EH (cell line): ENCODE measurements at places on chromosomes 5 and 9.
A peak's percentile ranks its signal among the peaks of the same experiment; 100 is the strongest.

DNA sequence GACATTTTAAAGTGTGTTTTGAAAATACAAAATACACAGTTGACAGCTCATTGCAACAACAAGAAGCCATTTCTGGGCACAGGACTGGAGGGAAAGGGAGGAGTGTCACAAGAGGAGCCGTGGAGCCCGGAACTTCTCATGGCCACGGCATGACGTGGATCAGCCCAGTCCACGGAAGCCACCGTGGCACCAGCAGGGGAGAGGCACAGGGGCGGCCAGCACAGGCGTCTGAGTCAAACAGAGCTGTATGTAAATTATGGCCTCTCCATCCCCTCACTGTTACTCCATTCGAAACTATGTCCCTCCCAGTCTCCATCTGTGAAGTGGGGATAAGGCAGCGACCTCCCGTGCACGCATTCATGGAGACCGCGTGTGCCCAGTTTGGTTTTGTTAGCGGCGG is 165.6 kb upstream of the IRX2 start:
- DNase-seq, result no peak

DNA sequence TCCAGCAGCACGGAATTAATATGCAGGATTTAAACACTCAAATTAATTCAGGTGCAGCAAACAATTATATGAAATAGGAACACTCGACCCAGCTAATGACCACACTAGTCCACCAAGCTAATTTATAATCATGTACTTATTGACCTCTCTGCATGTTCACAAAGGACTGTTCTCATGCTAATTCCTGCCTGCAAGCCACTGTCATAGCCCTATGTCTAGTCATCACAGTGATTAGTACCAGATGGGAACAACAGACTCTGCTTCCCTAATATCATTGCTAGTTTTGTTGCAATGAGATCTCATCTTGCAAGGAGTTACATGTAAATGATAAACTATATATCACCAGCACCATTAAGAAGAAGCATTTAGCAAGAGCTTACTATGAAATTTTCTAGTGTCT is 553.0 kb upstream of the GRAMD2B start:
- peak; percentile 6 for DNase-seq

DNA sequence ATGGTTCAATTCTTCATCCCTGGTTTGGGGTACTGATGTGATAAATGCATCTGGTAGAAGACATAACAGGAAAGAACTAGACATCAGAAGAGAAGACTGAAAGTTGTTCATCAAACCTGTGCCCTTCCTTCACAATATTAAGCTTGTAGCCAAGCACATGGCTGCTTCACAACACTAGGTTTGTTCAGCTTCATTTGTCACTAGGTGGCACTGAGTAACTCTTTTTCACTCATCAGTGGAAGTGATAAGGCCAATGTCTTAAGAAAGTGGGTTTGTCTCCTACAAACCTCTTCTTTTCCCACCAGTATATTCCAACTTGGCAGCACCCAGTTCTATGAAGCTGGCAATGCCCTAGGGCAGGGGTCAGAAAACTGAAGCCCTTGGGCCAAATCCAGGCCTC is 26.9 kb downstream of the ZNF484 start:
- DNase-seq, result no peak

DNA sequence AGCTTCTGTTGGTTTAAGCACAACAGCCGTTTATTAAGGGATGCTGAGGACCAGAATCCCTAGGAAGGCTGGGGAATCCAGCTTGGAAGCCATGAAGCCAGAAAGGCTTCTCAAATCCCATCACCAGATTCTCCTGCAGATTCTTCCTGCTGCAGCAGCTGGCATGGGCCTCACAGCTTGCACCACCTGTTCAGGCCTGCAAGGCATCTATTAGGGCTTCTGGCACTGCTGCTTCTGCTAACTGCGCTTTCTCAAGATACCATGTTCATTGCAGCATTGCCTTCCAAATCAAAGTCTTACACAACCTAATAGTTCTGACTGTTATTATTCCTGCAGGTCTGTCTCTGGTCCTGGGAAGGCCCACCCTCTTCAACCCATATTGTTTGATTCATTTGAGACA is 51.2 kb upstream of the ZNF366 start:
- DNase-seq, result no peak

- DNase-seq, result no peak
Observed at GRCh38 chr9:107361816-107362215, 78.7 kb downstream of the RAD23B start.

GRCh38 chr9:68498816-68499215 is 41.9 kb downstream of the TMEM252 start:
- no peak for DNase-seq

DNA sequence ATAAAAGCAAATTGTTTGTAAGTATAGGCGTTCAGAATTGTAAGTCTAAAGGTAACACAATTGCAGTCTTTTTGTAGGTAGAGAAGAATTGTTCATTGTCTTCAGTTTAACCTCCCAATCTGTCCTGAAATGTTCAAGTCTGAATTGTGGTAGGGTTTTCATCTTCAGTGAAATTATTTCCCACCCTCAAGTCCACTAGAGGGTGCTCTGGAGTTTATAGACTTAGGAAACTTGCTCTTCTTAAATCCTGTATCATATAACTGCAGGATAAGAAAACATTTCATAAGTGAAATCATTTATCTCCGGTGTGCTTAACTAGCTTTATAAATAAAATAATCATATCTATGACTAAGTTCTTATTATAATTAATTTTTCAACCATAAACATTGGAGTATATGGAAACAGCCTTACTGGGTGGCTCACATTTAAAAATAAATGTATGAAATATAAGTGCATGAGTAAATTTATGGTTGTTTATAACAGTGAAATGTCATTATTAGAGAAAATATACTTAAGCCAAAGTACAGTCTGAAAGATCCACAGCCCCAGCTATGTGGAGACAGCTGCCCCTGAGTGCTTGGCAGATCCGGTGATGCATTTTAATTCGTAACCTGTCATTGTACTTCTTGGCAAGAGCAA is 182.4 kb upstream of the OTULINL start:
- peak; percentile 70 for DNase-seq

- DNase-seq, result no peak
Observed at GRCh38 chr5:100757618-100758017, 145.5 kb downstream of the ST8SIA4 start.
